ENCODE measurements at places on chromosomes 6 and 20. TPM values are rescaled to one million over a fixed set of nuclear protein-coding genes. Genes with fewer than 3 reads are reported as not detected.

DNA sequence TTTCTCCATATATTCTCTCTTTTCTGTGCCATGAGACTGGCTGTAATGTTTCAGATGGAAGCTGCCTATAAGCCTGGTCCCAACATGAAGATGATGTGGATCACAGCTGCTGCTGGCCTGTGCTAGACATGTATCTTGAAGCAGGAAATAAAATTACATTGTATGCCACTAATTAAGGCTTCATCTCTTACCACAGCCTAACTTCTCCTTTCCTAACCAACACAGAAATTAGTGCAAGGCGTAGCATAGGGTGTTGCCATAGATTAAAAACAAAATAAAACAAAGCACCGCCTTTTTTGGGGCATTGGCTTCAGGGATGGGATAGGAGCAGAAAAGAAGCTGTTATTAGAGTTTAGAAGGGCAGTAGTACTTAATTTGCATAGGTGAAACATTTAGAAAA, 4.7 kb upstream of the SLC17A4 start:
- no peak for DNase-seq

DNA sequence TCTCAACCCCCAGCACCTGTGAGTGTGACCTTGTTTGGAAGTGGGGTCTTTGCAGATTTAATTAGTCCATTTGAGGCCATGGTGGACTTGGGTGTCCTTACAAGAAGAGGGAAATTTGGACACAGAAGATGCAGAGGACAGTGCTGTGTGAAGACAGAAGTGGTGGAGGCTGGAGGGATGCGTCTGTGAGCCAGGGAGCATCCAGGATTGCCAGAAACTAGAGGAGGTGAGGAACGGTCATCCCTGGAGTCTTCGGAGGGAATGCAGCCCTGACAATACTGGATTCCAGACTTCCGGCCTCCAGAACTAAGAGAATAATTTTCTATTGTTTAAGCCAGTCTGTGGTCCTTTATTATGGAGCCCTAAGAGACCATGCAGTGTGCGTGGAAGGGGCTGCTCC, 22.9 kb upstream of the NPBWR2 start:
- no peak for DNase-seq

DNA sequence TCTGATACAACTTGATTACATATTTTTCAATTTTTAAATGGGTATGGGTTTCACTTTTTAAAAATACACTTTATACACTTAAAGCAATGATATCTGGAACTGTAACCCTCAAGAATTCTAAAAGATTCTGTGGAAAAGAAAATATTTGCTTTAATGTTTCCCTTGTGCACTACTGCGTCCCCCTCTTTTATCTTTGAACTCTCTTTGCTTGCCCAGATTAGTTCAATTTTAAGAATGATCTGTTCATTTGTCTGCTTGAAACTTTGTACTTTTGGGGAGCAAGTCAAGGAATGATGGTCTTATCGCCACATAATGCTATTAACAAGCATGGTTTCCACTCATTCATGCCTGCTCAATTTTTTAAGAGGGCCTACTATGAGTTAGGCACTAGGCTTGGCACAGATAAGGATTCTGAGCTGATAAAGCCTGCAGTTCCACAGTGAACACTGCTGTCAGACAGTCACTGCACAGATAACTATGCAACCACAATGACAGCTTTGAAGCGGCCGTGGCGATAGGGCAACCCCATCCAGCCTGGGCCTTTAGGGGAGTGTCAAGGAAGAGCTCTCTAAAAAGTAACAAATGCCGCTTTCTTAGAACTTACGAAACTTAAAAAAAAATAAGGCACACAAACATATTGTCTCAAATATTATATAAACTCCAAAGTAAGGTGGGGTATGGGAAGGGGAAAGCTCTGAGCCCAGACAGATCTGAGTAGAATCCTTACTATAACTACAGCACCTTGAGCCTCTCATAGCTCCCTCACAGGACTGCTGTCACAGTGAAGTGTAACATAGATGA, 29.7 kb downstream of the FYN start:
- no peak for DNase-seq

Gene TP53TG5
- polyA plus RNA-seq: 0.14 TPM

Gene POLR1C
- 29.2 TPM for polyA plus RNA-seq
